ENCODE measurements at places on chromosomes 4 and X.

- no peak for DNase-seq
Observed at GRCh38 chrX:129495900-129496299, 27.4 kb downstream of the SMARCA1 start.

DNA sequence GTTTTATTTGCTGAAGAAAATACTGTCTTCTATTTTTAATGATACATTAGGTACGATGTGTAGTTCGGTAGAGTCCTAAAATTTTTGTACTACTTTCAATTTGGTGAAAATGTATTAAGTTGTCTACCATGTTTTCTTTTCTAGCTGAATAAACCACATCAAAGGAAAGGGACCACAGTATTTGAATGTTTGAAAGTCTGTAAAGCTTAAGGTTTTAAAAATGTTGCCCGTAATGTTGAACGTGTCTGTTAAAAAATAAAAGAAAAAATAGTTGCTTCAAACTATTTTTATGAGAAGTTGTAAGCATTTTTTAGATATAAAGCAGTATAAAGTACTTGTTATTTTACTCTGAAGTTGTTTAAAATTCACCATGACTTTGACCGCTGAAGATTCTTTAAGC lies 3.2 kb downstream of the CDKN2AIP start:
- DNase-seq, result no peak

DNA sequence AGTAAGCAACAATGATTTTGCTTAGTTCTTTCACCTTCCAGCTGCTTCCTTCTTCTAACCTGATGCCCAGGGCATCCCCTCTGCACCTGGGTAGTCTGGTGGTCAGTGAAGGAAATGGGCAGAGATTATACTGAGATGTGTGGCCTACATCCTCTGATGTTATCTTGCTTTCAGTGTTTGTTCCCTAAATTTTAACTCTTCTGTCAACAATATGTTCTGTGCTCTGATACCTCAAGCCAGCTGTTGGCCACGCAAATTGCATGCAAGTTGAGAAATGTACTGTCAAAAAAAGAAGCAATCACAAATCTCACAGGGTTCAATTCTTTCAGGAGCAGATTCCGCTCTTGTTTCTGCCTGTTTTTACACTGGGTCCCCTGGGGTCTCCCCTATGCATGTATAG lies 73.8 kb downstream of the FBXW7 start:
- no peak for DNase-seq

- no peak for DNase-seq
Observed at GRCh38 chr4:26331380-26331950, 10.7 kb downstream of the RBPJ start.

DNA sequence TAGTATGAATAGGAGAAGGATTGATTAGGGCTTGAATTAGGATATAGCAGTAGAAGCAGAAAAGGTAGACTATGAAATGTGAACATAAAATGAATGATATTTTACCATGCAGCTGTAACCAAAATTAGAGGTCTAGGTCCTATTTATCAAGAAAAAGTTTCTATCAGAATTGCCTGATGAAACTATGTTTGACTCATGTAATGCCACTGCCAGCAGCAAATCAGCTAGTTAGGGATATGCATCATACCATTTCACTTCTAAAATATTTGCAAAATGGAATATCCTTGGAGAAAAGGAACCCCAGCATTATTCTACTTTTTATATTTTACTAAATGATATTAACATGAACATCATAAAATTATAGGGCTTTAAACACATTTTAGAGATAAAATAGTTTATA lies 188.4 kb downstream of the WDFY3 start:
- DNase-seq, result no peak

GRCh38 chr4:136342666-136343065 lies 1189.6 kb downstream of the PCDH18 start:
- no peak for DNase-seq

GRCh38 chr4:81469781-81470455 lies 1.8 kb downstream of the RASGEF1B start:
- DNase-seq, result no peak

DNA sequence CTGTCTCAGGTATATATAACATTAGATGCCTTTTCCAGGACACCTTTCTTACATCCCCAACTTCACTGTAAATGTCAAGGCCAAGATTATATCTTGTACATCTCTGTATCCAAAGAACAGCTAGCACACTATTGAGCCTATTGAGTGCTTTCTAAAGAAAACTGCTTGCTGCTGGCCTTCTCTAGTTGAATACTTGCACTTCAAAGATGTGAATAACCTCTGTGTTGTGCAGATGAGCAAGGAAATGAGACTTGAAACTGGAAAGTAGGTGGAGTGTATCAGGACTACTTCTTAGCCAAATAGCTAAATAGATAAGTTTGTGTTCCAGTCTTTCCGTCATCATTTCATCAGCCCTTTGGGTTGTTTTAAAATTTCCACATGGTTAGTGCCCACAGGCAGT lies 704.4 kb upstream of the AMOT start:
- no peak for DNase-seq

DNA sequence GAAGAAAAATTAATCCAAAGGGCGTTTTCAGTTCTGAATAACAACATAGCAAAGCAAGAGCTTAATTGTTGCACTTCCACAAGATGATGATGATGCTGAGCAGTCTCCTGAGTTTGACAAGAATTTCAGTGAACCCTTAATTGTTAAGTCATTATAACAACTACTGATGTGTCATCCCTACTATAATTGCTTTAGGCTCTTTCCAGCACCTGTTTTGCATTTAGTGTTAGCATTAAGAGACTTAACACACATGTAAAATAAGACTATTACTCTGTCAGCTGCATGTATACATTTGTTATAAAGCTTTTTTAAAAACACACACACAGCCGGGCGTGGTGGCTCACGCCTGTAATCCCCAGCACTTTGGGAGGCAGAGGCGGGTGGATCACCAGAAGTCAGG lies 37.9 kb upstream of the GALNT7 start:
- DNase-seq, result no peak

DNA sequence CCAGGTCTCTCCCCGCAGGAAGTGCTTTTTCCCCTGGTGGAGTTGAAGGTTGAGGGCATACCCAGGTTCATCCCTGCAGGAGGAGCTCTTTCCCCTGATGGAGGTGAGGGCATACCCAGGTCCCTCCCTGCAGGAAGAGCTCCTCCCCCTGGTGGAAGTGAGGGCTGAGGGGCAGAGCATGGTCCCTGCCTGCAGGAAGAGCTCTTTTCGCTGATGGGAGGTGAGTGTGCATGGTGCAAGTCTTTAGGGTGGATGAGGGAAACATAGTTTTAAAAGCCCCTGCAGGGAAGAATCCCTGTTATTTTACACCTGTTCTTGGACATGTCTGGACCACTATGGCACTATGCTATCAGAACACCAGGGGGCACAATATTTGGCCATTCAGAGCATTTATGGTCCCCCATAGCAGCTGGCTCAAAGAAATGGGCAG lies 43.7 kb upstream of the PUDP start:
- no peak for DNase-seq

DNA sequence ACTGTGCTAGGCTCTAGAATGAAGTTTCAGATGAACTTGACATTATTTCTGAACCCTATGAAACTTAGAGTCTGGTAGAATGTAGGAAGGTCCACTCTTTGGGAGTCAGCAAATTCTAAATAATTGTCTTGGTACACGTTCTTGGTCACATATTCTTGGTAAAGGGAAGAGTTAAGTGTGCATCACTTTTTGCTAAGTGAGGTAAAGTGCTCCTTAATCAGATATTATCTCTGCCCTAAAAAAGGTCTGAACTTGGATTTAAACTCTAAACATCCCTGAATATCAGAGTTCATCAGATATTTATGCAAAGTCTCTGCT lies 7.2 kb downstream of the OCIAD2 start:
- no peak for DNase-seq

DNA sequence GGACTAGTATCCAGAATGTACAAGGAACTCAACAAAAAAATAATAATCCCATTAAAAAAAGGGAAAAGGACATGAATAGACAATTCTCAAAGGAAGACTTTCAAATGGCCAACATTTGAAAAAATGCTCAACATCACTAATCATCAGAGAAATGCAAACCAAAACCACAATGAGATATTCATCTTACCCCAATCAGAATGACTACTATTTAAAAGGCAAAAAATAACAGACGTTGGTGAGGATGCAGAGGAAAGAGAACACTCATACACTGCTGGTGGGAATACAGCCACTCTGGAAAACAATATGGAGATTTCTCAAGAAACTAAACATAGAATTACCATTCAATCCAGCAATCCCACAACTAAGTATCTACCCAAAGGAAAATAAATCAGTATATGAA lies 133.1 kb downstream of the KDR start:
- DNase-seq, result no peak

DNA sequence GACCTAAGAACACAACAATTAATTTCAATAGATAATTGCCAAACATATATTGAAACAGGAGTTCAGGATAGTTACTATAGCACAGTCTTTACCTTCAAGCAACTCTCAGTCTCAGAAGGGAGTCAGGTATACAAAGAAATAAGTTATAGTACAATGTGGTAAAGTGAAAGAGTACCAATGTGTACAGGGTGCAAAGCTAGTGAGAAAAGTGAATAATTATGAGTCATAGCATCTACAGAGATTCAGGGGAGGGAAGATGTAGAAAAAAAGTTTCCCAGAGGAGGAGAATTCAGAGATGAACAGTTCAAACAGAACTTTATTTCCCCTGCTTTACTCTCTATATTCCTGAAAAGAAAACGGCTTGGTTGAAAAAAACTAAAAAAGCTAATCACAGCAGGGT lies 22.7 kb upstream of the DKK2 start:
- DNase-seq, result no peak

DNA sequence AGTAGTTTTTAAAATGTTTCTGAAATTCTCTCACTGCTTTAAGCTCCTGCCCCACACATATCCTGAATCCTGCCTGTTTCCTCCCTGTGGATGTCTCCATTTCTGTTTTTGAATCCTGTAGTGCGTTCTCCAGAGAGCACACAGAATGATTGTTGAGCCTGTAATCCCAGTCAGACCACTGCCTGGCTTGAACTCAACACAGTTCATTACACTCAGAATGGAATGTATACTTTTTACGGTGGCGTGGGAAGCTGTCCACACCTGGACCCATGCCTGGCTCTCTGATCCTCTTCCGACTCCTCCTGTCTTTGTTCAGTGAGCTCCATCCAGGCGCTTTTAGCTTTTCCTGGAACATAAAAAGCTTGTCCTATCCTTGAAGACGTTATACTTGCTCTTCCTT lies 1217.0 kb upstream of the PRKX start:
- no peak for DNase-seq

Data from stimulated activated CD4-positive, alpha-beta T cell treated with anti-CD3 and anti-CD28 coated beads, Interleukin-1b, Interleukin-23, amount 100 ng/mL, for 1 hour (primary cell).